Cortex of kidney (tissue), 1 donor: ENCODE measurements at places on chromosomes 11 and 22.

GRCh38 chr11:109902764-109903433, 190.3 kb upstream of the ZC3H12C start:
- DNase-seq, result no peak

DNA sequence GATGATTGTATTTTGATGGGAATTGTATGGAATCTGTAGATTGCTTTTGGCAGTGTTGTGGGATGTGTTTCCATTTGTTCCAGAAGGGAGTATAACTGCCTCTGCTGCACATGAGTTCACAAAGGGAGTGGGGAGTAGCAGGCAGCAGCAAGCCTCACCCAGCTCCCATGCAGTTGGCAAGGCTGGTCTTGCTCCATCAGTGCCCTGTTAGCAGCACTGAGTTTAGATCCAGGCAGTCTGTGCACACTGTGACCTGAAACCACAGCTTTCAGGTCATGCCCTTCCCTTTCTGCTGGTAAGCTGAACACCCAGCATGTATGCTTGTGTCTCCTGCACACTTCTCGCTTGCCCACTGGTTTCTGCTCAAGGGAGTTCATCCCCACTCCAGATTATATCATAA, 3.7 kb upstream of the NUCB2 start:
- no peak for DNase-seq

DNA sequence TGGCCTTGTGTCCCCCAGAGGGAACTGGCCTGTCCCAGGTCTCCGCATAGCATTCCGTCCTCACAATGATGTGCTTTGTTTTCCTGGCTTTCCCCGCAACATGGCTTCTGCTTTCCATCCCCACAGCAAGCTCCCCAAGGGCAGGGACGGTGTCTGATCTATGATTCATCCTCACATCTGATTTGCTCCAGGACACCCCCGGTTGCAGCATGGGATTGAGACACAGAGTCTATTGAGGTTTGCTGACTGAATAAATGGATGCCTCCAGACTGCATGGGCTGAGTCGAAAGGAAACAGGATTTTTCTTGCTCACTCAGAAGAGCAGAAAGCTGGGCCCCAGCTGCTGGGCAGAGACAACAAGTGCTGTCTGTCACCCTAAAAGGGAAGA, 40.2 kb downstream of the LMO1 start:
- DNase-seq, result no peak

- no peak for DNase-seq
Observed at GRCh38 chr22:36587289-36588154, 58.6 kb upstream of the EIF3D start.

DNA sequence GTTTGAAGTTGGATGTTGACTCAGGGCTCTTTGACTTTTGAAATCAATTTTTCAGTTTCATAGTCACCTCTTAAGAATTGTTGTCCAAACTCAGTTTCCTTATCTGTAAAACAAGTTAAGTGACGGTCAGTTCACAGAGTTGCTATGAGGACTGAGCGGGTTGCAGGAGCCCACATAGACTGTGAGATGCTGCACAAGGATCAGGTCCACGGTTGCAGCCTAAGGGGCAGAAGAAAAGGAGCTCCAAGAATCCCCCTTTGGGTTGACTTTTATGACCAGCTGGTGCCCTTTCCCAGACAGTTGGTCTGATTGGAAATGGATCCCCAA, 55.5 kb upstream of the TIMP3 start:
- no peak for DNase-seq

GRCh38 chr11:1368966-1369365, 20.8 kb upstream of the BRSK2 start:
- no peak for DNase-seq

DNA sequence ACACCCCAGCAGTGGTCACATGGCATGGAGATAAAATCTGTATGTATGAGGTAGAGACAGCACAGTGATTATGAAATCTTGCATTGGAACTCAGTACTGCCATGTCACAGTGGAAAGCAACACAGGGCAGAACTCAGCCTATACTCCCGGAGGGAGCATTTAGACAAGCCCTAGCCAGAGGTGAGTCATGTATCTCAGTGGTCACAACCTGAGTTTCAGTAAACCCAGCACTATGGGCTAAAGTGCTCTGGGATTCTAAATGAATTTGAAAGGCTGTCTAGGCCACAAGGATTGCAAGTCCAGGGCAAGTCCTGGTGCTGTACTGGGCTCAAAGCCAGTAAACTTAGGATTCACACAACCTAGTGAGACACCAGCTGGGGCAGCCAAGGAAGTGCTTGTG, 1717.1 kb upstream of the RAG2 start:
- no peak for DNase-seq

DNA sequence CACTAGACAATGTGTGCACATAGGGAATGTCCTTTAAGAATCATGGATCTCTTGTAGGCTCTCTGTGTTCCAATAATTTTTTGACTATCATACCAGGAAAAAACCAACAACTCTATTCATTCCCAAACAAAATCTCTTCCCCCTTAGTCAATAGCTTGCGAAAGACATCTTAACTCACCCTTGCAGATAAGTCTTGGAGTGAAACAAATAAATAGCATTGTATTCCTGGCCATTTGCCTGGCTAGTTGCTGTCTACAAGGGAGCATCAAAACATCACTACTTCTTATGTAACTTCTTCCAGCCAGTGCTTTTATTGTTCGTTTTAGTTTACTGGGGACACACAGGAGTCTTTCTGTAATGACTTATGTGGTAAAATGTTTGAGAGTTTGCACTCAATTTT, 29.4 kb downstream of the SCN3B start:
- no peak for DNase-seq

DNA sequence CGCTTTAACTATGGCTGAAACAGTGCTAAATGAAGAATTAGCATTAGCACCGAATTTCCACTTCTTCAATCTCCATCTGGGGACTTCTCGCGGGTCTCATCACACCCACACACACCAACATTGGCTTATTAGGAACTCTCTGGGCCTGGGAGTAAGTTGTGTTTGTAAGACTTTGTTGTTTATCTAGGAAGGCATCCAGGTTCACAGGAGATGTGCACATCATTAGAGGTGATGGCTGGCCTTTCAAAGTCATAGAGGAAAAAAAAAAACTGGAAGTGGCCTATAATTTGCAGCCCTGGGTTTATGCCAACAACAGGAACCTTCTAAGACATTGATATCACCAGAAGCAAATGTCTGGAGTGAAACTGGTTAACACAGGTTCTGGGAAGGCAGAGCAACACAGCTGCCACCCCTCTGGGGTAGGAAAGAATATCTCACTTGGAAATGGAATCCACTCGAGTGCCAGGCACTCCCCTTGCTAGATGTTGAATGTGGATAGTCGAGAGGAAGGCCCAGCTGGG, 84.5 kb downstream of the TRAF6 start:
- DNase-seq, result no peak

GRCh38 chr11:119910051-119910450, 181.1 kb upstream of the NECTIN1 start:
- no peak for DNase-seq

DNA sequence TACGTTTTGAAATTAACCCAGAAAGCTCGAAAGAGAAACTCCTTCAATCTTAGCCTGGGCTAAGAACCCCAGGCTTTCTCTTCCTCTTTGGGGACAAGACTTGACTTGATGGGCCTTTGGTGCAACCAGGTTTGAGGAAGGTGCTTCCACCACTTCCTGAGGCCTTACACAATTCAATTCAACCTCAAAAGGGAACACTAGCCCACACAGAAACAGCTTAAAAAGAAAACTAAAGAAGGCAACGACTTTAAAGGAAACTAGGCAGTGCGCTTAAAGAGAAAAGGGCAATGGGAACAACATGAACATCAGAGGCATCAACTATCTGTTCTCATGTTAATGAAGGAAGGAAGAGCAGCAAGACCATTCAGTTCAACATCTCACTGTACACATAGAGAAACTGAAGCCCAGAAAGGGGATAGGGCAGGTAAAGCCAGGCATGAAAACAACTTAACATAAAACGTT, 24.8 kb downstream of the PAK1 start:
- DNase-seq, result no peak

DNA sequence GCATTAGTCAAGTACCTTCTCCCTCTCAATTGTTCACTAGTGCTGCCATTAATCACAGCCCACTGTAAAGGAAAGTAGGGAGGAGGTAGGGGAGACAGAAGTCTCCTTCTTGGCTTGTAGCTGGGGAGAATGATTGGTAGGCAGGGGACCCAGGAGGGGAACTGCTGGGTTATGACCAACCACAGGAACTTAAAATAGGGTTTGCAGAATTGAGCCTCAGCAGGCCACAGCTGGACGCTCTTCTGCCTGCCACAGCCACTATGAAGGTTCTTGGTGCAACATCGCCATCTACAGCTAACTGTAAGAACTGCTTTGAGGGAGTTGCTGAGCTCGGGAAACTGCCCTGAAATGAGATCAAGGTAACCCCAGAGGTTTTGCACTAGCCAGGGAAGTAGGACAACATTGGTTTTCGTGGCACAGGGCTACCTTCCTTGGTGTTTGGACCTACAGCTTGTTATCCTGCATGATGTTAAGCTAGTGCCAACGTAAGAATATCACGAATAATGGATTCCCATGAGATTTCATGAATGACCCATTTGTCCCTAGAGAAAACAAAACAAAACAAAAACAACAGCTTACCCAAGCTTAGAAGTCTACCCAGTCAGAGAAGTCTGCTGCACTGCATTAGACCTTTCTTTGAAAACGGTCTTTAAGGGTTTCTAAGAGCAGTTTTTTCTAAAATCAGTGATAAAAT, 787.1 kb upstream of the API5 start:
- no peak for DNase-seq

GRCh38 chr11:70671611-70672010, 273.3 kb downstream of the CTTN start:
- no peak for DNase-seq

DNA sequence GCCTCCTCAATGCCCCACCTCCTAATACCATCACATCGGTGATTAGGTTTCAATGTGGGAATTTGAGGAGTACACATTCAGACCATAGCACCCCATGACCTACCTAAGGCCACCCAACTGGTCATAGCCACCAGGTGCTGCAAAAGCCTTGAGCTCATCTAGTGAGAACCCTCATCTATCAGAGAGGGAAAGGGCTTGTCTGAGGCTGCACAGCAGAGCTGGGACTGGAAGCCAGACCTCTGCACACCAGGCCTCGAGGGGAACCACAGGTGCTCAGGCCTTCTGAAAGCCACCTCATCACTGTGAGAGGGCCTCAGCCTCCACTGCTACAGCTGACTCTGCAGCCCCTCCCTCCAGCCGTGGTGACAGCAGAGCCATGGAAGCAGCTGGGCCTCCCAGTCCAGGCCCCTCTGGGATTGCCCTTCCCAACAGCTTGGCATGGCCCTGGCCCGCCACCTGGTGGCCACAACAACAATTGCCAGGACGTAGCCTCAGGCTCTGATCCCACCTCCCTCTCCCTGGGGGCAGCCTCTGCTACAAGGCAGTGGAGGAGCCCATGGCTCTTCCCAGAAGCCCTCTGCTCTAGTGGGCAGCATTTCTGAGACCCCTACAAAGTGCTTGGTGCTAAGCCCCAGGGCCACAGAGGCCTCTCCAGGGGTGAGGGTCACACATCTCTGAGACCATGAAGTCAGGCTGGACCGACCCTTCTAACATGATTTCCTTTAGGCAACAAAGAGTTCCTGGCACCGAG, 41.0 kb upstream of the PRDM11 start:
- no peak for DNase-seq

- DNase-seq, result no peak
Observed at GRCh38 chr11:3220521-3221407, 2.2 kb upstream of the MRGPRG start.

DNA sequence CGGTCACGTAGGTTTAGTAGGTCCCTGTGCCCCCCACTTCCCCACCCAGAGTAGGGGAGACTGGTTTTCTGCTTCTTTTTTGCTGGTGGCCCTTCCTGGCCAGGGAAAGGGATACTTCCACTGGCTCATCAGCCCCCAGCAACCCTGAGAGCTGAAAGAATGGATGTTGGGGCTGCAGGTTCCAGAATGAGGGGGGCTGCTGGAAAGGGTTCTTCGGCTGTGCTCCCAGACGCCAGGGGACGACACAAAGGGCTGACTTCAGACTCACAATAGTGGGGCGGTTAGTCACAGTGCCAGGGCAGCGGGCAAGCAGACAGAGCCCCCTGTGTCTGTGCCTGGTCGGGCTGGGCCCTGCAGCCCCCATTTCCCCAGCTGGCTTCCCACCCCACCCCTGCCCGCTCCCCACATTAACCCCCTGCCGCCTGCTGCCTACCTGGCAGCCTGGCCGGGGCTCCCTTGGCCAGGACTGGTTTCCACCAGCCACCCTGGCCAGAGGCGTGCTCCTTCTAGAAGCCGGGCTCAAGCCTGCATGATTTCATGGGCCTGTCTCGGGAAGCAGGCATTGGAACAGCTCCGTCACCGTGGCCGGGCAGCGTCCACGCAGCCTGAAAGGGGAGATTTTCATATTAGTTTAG, 79.1 kb upstream of the WNT7B start:
- DNase-seq, result no peak

DNA sequence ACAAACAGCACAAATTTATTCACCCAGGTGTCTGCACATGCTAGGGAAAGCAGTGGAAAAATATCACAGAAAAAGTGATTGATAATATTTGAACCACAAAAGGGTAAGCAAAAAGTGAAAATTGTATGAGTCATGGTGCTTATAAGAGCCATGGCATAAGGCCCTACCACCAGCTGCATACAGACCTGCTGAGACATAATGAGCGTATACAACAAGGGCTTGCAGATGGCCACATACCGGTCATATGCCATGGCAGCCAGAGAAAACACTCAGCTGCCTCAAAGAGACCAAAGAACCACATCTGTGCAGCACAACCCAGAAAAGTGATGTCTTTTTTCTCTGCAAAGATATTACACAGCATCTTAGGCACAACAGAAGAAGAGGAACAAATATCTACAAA, 71.4 kb upstream of the OR9G4 start:
- DNase-seq, result no peak

- DNase-seq, result no peak
Observed at GRCh38 chr11:6825231-6825744, 20.2 kb upstream of the OR10A5 start.

GRCh38 chr11:60970369-60970774, 1.1 kb upstream of the CD6 start:
- no peak for DNase-seq

DNA sequence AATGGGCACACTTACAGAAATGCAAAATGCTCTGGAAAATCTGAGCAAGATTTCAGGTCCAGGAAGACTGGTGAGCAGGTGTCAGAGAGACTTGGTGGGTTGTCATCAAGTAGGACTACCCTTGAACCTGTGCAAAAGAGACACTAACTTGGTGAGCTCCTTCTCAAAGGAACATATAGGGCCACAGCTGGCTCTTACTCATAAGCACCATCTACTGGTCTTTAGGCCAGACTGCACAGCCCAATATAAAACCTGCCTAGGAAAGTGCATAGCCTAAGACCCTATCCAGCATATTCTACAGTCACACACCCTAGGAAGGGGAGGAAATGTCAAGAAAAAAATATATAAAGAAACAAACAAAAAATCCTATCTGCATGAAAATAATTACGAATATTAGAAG, 18.2 kb upstream of the OR10W1 start:
- DNase-seq, result no peak

DNA sequence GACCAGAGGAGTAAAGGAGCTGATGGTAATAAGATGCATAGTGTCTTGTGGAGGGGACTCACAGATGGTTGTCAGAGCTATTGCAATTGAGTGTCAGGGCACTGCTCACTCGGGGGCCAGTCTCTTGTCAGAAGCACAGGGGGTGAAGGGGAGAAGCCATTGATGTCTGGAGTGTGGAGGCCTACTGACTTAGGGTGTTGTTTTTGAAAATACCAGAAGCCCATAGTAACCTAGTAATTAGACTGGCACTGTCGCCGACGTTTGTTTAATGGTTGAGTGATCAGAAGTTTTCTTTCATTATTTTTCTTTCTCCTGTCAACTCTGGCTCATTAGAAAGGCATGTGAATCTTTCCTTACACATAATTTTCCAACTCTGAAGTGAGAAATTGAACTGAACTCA, 151.6 kb upstream of the TENM4 start:
- DNase-seq, result no peak
